Stimulated activated CD8-positive, alpha-beta memory T cell treated with anti-CD3 and anti-CD28 coated beads, Interleukin-15, amount 100 ng/mL, for 4 hours (primary cell): ENCODE measurements at places on chromosomes 5 and 9.

DNA sequence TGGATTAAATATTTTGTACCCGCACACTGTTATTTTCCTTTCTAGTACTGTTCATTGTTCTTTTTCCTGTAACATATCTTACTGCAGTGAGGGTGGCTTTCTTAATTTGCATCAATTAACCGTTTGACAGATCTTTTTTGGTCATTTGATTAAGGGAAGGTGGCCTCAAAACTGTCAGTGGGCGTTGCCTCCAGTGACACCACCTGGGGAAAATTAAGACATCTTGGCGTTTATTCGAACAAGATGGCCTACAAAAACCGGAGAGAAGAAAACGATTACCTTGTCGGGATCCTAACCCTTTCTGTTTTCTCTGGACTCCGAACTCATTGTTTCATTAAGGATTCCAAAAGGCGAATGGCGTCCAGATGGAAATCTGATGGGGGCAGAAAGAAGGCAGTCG is 2.0 kb downstream of the BASP1 start:
- no peak for DNase-seq

- DNase-seq: no peak
Measured at GRCh38 chr5:120306303-120306702, 157.8 kb upstream of the PRR16 start.

GRCh38 chr5:178384816-178385495 is 152.4 kb upstream of the PHYKPL start:
- no peak for DNase-seq

DNA sequence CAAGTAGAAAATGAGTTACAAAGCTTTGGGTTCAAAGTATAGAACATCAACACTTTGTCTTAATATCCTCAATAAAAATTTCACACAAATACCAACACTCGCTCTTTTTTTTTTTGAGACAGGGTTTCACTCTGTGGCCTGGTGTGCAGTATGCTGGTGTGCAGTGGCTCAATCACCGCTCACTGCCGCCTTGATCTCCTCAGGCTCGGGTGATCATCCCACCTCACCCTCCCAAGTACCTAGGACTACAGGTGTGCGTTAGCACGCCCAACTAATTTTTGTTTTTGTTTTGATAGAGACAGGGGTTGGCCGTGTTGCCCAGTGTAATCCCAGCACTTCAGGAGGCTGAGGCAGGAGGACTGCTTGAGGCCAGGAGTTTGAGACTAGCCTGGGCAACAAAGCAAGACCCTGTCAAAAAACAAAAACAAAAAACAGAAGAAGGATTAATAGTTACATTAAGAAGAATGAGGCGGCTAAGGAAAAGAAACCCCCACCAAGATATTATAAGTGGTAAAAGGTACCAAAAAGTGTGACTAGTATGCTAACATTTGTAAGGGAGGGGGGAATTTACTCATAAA is 20.3 kb downstream of the FNBP1 start:
- DNase-seq: no peak

- DNase-seq: no peak
Measured at GRCh38 chr9:124420991-124421543, 5.8 kb upstream of the PSMB7 start.

DNA sequence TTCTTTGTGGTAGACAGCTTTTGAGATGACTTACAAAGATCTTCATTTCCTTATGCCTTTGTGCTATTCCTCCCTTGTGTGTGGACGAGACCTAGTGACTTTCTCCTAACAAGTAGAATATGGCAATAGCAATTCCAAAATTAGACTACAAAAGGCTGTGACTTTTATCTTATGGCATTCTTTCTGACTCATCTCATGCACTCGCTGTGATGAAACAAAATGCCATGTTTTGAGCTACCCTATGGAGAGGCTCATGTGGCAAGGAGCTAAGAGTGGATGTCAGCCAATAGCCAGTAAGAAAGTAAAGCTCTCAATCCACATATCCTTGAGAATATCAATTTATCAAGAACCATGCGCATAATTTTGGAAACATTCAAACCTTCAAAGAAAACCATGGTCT is 380.5 kb upstream of the SMC2 start:
- no peak for DNase-seq

- DNase-seq: no peak
Measured at GRCh38 chr5:174559141-174559540, 165.2 kb upstream of the MSX2 start.

GRCh38 chr5:9624196-9624947 is 5.8 kb downstream of the TAS2R1 start:
- no peak for DNase-seq

- no peak for DNase-seq
Measured at GRCh38 chr9:121160025-121160424, 41.6 kb downstream of the RAB14 start.

DNA sequence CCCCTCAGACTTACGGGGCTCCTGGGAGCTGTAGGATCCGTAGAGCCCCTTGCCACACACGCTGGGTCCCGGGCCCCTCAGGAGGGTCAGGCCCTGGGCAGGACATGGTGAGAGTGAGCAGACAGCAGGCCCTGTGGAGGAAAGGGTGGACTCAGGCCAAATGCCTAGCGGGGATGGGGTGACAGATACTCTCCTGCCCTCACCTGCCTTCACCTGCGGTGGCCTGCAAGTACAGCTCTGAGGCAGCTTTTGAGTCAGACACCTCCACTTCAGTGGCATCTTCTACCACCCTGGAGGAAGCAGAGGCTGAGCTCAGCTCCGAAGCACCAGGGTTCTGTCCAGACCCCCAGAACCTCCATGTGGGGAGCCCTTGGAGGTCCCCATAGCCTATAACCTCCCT is 26.2 kb downstream of the SLC35A4 start:
- no peak for DNase-seq

DNA sequence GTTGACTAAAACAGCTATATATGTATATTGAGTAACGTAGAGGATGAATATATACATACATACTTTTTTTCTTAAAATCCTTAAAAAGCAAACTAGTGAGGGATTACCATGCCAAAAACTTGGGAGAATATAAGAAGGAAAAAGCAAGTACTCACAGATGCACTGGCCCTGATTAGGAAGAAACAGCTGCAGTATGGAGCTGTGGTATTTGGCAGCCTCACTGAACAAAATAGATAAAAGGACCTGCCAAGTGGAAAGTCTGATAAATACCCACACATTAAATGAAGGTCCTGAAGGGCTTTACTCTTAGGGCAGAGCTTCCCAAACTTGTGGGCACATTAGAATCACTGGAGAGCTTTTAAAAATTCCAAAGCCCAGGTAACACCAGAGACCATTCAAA is 80.6 kb downstream of the FEM1C start:
- DNase-seq: no peak

- no peak for DNase-seq
Measured at GRCh38 chr9:78609450-78609849, 312.5 kb downstream of the PSAT1 start.

GRCh38 chr5:60929024-60929423 is 15.8 kb downstream of the ERCC8 start:
- DNase-seq: no peak

DNA sequence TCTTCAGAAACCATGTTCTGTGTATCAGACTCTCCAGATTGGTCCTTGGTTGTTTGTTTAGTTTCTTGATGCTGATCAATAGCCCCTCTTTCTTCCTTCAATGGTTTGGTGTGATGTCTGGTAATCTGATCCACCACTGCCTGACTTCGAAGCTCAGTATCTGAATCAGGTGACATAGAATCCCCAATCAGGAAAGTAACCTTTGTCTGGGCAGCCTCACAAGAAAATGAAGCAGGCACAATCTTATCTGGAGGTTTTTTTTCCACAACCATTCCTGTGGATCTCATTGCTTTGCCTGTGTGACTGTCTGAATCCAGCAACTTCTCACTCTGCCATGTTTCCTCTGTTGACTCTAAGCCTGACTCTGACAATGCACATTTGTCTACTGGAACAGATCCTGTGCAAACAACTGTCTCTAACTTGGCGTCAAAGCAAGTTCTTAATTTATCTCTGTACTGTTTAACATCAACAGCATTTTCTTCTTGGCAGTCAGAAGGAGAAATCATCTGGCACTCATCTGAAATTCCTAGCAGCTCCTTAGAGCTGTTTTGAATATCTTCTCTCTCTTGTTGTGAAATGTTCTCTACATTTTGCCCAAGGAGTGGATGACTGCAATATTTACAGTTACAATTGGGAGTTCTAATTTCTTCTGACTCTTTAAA is 37.1 kb upstream of the RAPGEF6 start:
- DNase-seq: no peak

DNA sequence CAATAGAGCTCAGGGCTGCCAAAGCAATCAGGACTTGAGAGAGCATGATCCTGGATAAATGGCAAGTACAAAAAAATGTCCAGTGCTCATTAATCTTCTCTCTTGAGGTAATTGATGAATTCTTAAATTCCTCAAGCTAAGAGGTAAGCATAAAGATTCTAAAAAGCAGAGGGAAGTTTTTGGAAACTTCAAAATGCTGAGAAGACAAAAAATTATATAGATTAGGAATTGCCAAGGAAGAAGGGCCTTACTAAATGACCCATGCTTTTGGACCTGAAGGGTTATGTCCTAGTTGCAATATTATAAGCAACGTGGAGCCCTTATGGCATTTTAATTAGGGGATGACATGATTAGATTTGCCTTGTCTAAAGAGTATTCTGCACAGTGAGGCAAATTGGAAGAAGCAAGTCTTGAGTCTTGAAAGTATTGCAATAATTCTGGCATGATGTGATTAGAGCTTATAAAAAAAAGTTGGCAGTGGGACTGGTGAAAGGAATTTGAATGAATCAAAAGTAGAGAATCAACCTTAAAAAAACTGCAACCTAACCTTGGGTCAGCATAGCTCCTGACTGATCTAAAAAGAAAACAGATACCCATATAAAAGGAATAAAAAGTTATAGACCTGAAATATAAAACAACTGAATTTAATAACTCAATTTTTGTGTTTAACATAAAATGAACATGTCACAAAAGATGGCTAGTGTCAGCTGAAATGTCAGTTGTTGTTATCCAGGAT is 323.8 kb upstream of the ARRDC3 start:
- DNase-seq: no peak

GRCh38 chr5:147743678-147744374 is 38.7 kb downstream of the JAKMIP2 start:
- DNase-seq: no peak

- DNase-seq: no peak
Measured at GRCh38 chr5:116574367-116575325, at the start of gene SEMA6A. Gene SEMA6A, minus strand, starts transcription at chr5:116574823. Its CDS starts 69,879 bp downstream, at chr5:116504944.

DNA sequence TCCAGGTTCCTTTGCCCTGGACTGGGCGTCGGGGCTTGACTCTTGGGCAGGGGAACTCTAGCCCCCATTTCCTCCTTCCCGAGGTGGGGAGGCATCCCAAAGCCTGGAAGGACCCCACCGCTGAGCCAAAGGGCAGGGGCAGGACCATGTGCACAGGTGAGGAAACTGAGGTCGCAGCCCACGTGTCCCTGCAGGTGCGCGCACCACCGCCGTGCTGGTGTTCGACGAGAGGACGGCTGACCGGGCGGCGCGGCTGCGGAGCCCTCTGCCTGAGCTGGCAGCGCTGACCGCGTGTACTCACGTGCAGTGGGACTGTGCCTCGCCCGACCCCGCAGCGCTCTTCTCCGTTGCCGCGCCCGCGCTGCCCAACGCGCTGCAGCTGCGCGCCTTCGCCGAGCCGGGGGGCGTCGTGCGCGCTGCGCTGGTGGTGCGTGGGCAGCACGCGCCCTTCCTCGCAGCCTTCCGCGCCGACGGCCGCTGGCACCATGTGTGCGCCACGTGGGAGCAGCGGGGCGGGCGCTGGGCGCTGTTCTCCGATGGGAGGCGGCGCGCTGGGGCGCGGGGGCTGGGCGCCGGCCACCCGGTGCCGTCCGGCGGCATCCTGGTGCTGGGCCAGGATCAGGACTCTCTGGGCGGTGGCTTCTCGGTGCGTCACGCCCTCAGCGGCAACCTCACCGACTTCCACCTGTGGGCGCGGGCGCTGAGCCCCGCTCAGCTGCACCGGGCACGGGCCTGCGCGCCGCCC is 2.8 kb downstream of the ADGRD2 start:
- DNase-seq: no peak

DNA sequence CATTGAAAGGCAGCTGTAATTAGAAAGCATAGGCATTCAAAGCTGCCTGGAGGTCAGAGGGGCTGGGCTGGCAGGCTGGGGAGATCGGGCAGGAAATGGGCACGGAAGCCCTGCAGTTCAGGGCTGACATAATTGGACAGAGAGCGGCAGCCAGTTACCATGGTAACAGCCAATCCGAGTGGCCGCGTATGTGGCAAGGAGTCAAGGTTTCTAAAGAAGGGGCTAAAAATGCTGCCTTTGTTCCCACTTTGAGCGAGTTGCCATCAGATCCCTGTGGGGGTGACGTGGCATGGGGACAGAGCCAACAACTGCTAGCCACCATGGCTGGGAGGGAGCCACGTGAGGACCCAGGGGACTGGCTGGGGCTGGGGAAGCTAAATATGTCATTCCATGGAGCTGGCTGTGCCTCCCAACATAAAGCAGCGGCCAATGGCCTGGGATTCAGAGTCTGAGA is 44.7 kb upstream of the NDFIP1 start:
- no peak for DNase-seq

- no peak for DNase-seq
Measured at GRCh38 chr5:99248066-99248465, 319.3 kb upstream of the CHD1 start.

DNA sequence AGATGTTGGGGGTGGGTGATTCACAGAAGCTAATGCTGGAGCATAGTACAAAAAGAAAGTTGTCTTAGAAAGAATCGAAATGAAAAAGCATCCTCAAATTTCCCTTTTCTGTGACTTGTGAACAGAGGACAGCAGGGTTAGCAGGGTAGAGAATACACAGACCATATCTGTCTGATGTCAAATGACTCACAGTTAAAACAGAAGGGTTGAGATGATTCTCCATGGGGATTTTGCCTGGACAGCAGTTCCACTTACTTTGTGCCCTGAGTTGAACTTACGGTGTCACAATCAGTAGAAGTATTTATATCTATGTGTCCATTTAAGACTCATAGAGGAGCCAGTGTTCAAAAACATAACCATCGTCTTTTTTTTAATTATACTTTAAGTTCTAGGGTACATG is 801.6 kb downstream of the KCTD16 start:
- no peak for DNase-seq
